ENCODE measurements at places on chromosomes 5 and 9. TPM values are rescaled to one million over a fixed set of nuclear protein-coding genes. Genes with fewer than 3 reads are reported as not detected.

PCDHA7 gene
- polyA plus RNA-seq, result 0.12 TPM

GRCh38 chr5:160033546-160034252 is 24.8 kb downstream of the TTC1 start:
- DNase-seq, result no peak
- no peaks in the 10 kb centered on the region for H3K4me1 ChIP-seq
- H3K4me3 ChIP-seq, result no peak overlapping the region
- H3K36me3 ChIP-seq, result peaks cover 27% of the 10 kb centered on the region
- no peak overlapping the region for H3K27ac ChIP-seq
- no peaks in the 10 kb centered on the region for H3K27me3 ChIP-seq

DNA sequence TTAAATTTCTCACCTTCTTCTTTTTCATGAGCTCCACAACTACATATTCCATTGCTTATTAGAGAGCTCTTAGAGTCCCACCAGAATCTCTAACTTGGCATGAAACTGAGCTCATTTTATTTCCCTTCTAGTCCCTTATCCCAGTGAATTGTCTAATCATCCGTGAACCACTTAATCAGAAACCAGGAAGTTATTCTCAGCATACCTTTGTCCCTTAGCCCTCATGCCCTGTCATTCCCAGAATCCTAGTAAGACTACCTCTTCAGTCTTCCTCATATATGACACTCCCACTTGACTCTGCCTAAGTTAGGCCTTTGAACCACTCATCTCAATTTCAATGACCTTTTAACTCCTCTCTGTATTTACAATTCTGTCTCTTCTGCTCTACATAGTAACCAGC is 93.0 kb upstream of the PAPPA start:
- no peak overlapping the region for H3K4me3 ChIP-seq
- no peaks in the 10 kb centered on the region for H3K27me3 ChIP-seq
- no peaks in the 10 kb centered on the region for H3K4me1 ChIP-seq
- H3K36me3 ChIP-seq, result no peaks in the 10 kb centered on the region
- H3K27ac ChIP-seq, result no peak overlapping the region

- no peaks in the 10 kb centered on the region for H3K36me3 ChIP-seq
- H3K27ac ChIP-seq, result no peak overlapping the region
These were observed 4.4 kb downstream of the MPDZ start for GRCh38 chr9:13274886-13275641.

TUSC1 gene
- 14.5 TPM for polyA plus RNA-seq

DNA sequence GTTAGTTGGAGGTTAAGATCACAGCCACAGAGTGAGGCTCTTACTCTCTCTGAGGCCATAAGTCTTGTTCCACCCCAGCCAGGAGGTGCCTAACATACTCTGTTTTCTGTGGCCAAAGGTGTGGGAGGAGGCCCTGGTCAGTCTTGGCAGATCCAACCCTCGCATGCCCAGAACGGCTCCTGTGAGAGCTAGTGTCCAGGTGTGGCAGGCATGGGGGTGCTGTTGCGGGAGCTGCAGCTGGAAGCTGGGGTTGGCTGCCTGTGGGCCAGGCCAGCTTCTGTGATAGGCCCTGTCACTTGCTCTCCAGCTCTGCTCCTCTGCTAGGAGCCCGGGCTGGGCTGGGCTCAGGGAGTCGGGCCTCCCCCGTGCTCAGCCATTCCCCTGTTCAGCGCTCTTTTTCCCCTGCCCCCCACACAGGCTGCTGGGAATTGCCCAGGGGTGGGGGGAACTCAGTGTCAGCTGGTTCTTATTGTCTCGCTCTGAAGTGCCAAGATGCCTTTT is 31.6 kb downstream of the IER5L start:
- H3K27me3 ChIP-seq, result no peaks in the 10 kb centered on the region
- no peak overlapping the region for H3K4me3 ChIP-seq
- peak overlapping the region; percentile 95 for H3K27ac ChIP-seq
- peaks cover 75% of the 10 kb centered on the region for H3K36me3 ChIP-seq
- peak; percentile 88 for DNase-seq

DNA sequence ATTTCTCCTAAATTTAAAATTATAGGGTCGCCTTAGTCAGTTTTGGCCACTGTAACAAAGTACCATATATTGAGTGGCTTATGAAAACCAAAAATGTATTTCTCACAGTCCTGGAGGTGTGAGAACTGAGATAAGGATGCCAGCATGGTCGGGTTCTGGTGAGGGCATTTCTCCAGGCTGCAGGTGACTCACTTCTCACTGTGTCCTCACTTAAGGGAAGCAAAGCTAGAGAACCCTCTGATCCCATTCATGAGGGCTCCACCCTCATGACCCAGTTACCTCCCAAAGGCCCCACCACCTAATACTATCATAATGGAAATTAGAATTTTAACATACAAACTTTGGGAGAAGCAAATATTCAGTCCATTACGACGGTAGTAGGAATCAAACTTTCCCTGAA is 75.1 kb upstream of the FBN2 start:
- no peaks in the 10 kb centered on the region for H3K36me3 ChIP-seq
- H3K27me3 ChIP-seq, result no peaks in the 10 kb centered on the region
- no peaks in the 10 kb centered on the region for H3K4me1 ChIP-seq
- DNase-seq, result no peak
- H3K27ac ChIP-seq, result no peak overlapping the region

PRSS3 gene
- polyA plus RNA-seq, result 3.2 TPM

- no peak overlapping the region for H3K4me3 ChIP-seq
- H3K27ac ChIP-seq, result peak overlapping the region; percentile 98
- H3K27me3 ChIP-seq, result no peaks in the 10 kb centered on the region
- DNase-seq, result no peak
- peaks cover 5% of the 10 kb centered on the region for H3K36me3 ChIP-seq
These were observed 23.6 kb upstream of the ANXA2R start for GRCh38 chr5:43063721-43064171.

SH3PXD2B gene
- polyA plus RNA-seq, result 23.9 TPM

All from muscle of leg (tissue), 16 donors.